Aorta (tissue), 5 donors: ENCODE measurements at places on chromosomes 12 and 14. TPM values are rescaled to one million over a fixed set of nuclear protein-coding genes. Genes with fewer than 3 reads are reported as not detected.
A peak's percentile ranks its signal among the peaks of the same experiment; 100 is the strongest.

GRCh38 chr12:120814903-120815429, 89.2 kb downstream of the SPPL3 start:
- DNase-seq: no peak

NINJ2 gene
- 3.8 TPM for total RNA-seq

CMA1 gene
- 2.8 TPM for total RNA-seq

DNA sequence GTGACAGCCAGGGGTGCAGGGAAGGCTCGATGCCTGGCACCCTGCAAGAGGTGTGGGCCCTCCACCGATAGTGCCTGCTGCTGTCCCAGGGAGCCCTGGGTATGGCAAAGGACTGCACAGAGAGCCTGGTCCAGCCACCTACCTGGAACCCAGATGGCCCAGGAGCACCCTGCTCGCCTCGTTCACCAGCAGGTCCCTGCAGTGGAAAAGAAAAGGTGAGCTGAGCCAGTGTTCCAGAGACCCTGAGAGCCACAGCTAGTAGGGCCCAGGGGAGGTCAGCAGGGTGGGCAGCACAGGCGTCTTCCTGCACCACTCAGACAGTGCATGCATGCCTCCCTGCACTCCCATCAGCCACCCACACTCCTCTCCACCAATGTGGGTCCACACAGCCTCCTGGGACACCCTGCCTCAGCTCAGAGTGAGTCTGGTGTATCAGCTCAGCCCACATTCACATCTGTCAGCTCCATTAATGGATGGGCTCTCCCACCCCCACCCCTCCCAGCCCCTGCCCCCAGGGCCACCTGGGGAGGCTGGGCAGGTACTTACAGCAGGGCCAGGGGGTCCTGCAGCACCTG, 20.2 kb downstream of the TMEM106C start:
- DNase-seq: no peak

DNA sequence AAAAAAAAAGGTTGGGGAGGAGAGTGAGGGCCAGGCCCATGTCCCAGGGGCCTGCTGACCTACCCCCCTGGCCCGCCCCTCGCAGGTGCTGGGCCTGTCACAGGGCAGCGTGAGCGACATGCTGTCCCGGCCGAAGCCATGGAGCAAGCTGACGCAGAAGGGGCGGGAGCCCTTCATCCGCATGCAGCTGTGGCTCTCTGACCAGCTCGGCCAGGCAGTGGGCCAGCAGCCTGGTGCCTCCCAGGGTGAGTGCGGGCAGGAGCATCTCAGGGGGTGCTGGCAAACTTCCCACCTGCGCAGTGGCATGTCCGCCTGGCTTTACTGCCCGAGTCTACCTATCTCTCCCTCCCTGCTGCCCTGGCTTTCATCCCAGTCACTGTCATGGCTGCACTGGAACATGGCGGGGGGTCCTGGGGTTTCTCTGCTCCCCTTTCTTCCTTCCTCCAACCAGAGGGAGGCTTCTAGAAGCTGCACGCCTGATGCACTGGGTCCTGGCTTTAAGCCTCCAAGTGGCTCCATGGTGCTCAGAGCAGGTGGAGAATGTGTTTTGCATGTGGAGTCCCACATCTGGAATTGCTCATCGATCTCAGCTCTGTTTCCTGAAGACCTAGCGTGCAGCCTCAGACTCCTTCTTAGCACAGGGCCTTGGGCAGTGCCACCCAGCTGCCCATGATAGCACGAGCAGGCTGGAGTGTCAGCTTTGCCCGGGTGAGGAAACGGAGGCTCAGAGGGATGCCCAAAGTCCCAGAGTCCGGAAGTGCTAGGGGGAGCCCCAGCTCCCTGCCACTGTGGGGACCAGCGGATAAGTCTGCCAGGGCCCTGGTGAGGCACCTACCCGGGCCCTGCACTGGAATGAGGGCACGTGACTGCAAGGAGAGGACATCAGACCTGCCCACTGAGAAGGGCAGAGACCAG, 46.3 kb downstream of the PHETA1 start:
- DNase-seq: no peak

DNA sequence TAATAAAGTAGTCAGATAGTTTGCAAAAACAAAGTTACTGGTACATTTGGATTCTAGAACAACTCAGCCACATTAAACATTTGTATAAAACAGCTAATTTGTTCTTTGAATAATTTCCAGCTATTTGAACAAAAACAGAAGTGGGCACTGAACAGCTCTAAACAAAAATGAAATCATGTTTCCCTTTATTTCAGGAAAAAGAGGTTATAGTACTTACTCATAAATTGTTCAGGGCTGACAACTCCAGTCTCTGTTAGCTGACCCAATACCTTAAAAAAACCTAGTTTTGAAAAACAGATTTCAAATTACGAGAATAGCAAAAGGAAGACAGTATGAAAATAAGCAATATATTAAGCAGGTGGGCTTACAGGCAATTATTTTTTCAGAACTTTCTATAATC, 8.2 kb downstream of the GNPNAT1 start:
- DNase-seq: no peak

GRCh38 chr12:57592551-57593165, 1.7 kb downstream of the PIP4K2C start:
- DNase-seq: no peak

- DNase-seq: no peak
Measured at GRCh38 chr14:85617791-85618190, 87.8 kb downstream of the FLRT2 start.

GRCh38 chr12:67677166-67677565, 28.6 kb downstream of the DYRK2 start:
- DNase-seq: no peak

HOXC13 gene
- not detected for total RNA-seq

GRCh38 chr12:10235761-10236631, 23.3 kb downstream of the GABARAPL1 start:
- no peak for DNase-seq

DHRS2 gene
- total RNA-seq: not detected

GLTP gene
- 38.4 TPM for total RNA-seq

CLEC9A gene
- 0.42 TPM for total RNA-seq

WSCD2 gene
- 9.7 TPM for total RNA-seq

DNA sequence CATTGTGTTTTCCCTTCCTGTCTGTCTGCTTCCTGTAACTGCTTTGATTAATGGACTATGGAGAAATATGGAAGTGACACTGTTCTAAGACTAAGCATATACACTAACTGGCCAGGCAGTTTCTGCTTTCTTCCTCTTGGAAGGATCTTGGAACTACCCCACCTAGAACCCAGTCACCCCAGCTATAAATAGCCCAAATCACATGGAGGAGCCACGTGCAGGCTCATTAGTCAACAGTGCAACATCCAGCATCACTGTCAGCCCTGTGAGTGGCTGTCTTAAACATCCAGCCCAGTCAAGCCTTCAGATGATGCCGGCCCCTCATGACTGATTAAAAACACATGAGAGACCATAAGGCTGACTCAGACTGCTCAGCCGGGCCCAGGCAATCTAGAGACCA, 39.2 kb downstream of the BCAT1 start:
- peak; percentile 88 for DNase-seq

DNA sequence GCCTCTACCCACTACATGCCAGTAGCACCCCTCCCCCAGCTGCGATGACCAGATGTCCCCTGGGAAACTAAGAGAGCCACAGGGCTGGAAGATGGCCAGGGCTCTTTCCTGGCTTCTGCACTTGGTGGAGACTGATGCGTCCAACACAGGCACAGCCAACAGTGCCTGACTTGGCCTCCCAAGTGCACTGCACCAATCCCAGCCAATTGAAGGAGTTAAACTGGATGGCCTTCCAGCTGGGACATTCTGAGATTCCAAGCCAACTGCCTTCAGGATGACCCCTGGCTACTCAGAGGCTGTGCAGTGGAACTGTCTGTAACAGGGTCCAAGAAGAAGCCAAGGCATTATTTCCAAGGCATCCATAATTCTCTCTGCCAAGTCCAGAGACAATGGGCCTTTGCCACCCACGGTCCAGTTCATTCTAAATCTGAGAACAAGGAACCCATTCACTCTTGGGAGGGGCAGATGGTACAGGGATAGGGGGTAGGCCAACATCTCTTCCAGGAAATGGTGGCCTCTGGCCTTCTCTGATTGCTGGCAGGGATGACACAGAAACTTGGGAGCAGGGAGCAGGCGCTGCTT, 35.2 kb downstream of the PRIMA1 start:
- DNase-seq: peak; percentile 89

TSHR gene
- 0.29 TPM for total RNA-seq

C12orf50 gene
- 0.48 TPM for total RNA-seq

GRCh38 chr12:120065472-120065871, 51.1 kb downstream of the RAB35 start:
- DNase-seq: no peak

HECTD4 gene
- 78.5 TPM for total RNA-seq

ZNF891 gene
- total RNA-seq: 4.9 TPM
